NCI-H460 (cell line): ENCODE measurements at places on chromosomes 4 and X. TPM values are rescaled to one million over a fixed set of nuclear protein-coding genes. Genes with fewer than 3 reads are reported as not detected.

- DNase-seq: no peak
Measured at GRCh38 chrX:134013092-134013497, 27.7 kb upstream of the GPC3 start.

GRCh38 chr4:112238833-112239232, 7.2 kb downstream of the AP1AR start:
- no peak for DNase-seq

DNA sequence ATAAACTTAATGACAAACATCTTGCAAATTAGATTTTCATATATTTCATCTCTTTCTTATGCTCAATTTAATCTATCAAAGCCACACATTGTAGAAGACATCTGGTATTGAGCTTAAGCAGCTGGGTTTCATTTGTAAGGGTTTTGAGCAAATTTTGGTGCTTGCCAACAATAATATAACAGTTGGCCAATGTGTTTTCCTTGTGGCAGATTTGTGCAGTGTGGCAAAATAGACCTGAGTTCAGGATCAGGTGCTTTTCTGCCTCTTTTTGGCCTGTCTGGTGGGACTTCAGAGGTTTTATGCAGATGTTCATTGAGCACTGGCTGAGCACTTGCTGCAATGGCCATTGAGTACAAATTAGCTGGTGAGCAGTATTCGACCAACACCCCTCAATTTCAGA, 301.9 kb downstream of the BMPR1B start:
- no peak for DNase-seq

DNA sequence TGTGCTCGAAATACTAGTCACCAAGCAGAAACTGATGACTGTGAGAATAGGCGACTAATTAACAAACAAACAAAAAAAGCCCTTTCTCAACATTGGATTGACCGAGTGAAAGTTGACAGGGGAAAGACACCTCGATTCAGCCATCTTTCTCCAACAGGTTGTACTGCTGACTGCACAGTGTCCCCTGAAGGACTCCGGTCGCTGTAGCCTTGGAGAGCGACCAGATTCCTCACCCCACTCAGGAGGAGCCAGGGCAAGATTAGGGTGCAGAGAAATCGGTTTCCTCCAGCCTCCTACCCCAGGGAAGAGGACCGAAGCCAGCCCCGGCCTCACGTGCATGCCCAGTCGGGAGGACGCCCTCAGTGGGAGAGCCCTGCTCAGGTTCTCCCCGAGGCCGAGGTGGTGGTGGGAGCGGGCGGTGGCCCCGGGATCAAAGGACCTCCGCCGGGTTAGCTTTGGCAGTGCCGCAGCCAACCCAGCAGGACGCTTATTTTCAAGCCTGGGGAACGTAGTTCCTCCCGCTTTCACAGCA, 1.1 kb upstream of the RAP1GDS1 start:
- no peak for DNase-seq

GRCh38 chr4:148737061-148737770, 295.0 kb upstream of the NR3C2 start:
- DNase-seq: no peak

Gene PCDH11X
- total RNA-seq: 7.6 and 8.3 TPM in 2 replicates

Gene CDS1
- total RNA-seq: 0.32 TPM in 2 replicates
